ENCODE measurements at places on chromosomes 12 and 14.

- DNase-seq: peak; percentile 67
Measured at GRCh38 chr14:68779761-68780323, 13.0 kb downstream of the ZFP36L1 start.

DNA sequence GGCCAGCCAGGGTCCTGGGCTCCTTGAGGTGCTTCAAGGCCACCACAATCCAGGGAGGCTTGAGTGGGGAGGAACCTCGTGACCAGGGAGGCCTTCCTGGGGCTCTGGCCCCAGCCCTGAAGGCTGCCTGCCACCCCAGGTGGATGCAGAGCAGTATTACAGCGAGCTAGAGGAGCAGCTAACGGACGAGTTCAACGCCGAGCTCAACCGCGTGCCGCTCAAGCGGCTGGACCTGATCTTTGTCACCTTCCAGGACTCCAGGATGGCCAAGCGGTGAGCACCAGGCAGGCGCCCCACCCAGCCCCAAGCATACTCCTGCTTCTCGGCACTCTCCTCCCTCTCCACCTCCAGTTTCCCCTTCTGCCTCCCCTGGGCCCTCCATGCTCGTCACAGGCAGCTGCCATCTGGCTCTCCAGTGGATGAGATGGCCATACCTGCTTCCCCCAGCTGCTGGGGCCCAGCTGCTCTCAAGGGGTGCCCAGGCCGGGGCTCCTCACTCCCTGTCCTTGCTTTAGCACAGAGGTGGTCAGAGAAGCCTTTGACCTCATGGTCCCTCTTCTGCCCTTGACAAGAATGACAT, 30.6 kb downstream of the NGB start:
- DNase-seq: no peak

GRCh38 chr12:107396991-107397390, 288.6 kb upstream of the PWP1 start:
- DNase-seq: no peak

- no peak for DNase-seq
Measured at GRCh38 chr14:68395604-68396003, 397.3 kb downstream of the ZFP36L1 start.

DNA sequence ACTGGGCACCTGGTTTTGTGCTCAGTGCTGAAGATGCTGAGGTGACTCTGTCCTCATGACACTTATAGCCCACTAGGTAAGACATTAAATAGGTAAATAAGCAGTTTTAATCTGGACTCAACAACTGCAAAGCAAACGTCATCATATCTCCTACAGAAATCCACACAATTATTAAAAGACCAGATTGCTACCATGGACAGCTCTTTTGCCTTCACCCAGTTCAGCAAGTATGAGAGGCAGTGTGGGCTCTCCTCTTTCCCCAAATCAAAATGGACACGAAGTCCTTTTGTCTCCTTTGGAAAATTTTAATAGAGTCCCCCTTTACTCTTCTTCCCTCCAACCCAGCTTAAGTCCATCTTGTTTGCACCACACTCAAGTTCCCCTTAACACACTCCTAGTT, 171.1 kb downstream of the RPAP3 start:
- DNase-seq: no peak

DNA sequence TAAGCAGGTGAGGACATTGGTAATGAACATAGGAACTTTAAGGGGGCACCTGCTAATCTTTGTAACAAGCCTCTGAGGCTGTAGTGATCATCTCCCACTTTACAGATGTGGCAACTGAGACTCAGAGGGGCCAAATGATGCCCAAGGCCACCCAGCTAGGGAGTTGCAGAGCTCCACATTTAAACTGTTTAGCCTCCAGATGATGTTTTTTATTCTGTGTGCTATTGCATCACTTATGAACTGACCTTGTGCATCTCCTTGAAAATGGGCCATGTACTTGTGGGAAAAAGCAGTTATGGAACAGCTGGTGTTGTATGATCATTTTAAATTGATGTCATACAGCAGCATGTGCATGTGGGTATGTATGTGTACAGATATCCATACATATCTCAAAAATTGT, 41.4 kb downstream of the TPCN1 start:
- no peak for DNase-seq

- DNase-seq: peak; percentile 24
Measured at GRCh38 chr12:117063162-117063911, 35.9 kb downstream of the TESC start.

GRCh38 chr14:64196056-64196455, 98.1 kb downstream of the ESR2 start:
- DNase-seq: no peak

GRCh38 chr12:25990495-25990894, 32.0 kb downstream of the RASSF8 start:
- no peak for DNase-seq

- no peak for DNase-seq
Measured at GRCh38 chr12:127133675-127134335, 1133.2 kb upstream of the TMEM132C start.

DNA sequence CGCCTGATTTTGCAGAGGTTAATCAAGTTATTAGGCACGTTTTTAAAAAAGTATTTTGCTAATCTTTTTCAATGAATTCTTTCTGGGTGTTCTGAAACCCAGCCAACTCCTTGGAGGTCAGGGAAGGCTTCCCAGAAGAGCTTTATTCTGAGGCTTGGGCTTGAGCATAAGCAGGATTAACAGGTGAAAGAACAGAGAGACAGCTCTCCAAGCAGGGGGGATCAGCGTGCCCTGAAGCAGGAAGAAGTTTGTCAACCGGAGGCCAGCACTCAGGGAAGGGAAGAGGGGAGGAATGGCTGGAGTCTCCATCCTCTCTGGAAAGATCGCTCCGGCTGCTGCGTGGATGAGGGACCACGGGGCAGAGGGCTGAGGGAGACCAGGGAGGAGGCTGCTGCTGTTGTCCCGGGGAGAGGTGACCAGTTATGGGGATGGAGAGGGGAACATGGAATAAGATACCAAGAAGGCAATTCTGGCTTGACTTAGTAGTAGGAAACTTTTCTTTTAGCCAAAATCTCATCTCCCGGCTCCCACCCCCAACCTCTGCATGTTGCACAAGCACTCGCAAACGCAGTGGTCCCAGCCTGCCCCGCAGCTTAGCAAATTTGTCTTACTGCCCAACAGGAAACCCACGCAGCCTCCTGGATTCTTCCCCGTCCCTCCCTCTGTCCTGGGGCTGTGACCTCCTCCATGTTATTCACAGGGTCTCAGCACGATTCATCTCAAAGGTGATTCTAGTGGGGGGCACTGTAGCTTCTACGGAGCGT, 1.1 kb upstream of the SSH1 start:
- no peak for DNase-seq

GRCh38 chr14:94388384-94389103, at the start of gene SERPINA1:
TSS of gene SERPINA1 (minus strand) at chr14:94388602. CDS start at chr14:94383237, 5,365 bp downstream.
- DNase-seq: no peak

- DNase-seq: no peak
Measured at GRCh38 chr12:16603260-16603915, 2.6 kb downstream of the LMO3 start.

DNA sequence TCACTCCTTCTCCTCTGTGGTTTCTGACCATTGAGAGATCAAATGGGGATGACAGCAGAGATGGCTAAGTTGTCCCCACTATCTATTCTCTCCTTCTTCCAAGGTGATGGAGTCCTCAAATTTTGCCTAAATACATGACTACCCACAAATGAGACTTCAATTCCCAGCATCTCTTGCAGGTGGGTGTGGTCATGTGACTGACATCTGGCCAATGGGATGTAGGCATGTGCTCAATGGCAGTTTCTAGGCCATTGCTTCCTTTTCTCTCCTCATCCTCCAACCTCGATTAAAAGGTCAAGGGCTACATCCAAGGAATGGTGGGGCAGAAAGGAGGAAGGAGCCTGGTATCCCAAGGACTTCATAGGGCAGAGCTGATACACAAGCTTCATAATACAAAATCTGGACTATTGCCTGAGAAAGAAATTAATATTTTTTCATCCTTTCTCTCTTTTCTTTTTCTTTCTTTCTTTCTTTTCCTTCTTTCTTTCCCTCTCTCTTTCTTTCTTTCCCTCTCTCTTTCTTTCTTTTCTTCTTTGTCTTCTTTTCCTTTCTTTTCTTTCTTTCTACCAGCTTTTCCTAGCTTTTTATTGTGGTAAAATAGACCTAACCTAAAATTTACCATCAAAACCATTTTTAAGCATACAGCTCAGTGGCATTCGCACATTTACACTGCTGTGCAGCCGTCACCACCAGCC, 100.9 kb upstream of the PRB2 start:
- DNase-seq: no peak

GRCh38 chr12:72230589-72230988, 41.6 kb upstream of the TRHDE start:
- no peak for DNase-seq

GRCh38 chr14:71566276-71566675, 366.0 kb upstream of the RGS6 start:
- DNase-seq: no peak

DNA sequence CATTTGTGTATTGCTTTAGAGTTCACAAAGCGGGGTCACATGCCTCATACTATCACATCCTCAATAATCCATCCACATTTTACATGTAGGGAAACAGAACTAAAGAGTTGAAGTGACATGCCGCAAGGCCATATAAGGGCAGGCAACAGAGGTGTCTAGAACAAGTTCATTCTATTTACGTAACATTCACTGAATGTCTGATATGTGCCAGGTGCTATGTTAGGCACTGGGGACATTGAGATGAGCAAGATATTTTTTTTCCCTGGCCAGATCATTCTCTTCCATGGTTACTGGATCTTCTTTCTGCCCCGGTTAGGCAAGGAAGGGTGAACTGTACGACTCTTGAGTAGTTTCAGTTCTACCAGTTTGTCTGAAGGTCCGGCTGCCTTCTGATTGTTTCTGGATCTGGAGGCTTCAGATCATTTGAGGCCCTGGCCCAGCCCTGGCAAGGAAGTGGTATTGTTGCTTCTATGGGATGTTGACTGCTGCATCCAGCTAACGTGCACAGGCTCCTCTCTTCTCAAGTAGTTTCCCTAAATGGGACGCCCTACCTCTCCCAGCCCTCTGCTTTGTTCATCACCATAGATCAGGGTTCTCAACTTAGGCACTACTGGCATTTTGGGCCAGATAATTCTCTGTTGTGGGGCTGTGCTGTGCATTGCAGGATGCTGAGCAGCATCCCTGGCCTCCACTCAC, 12.1 kb downstream of the GPATCH2L start:
- DNase-seq: no peak

DNA sequence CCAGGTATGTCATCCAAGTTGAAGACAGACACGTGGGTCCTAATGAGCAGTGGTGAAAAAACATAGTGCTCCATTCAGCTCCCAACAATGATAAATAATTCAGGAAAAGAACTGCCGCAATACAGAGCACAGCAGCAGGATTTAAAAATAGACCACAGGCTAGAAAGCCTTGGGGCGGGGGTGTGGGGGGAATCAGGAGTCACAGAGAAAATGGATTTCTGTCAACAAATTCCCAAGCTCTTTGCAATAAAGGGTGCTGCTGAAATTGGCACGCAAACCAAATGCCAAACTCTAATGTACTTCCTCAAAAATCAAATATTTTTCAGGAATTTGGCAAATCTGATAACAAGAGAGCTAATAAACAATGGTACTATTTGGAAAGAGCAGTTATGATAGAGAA, 58.6 kb downstream of the R3HDM2 start:
- DNase-seq: no peak

GRCh38 chr12:132021965-132022364, 72.2 kb downstream of the EP400 start:
- DNase-seq: no peak

GRCh38 chr12:91778091-91778832, 367.4 kb downstream of the BTG1 start:
- no peak for DNase-seq

DNA sequence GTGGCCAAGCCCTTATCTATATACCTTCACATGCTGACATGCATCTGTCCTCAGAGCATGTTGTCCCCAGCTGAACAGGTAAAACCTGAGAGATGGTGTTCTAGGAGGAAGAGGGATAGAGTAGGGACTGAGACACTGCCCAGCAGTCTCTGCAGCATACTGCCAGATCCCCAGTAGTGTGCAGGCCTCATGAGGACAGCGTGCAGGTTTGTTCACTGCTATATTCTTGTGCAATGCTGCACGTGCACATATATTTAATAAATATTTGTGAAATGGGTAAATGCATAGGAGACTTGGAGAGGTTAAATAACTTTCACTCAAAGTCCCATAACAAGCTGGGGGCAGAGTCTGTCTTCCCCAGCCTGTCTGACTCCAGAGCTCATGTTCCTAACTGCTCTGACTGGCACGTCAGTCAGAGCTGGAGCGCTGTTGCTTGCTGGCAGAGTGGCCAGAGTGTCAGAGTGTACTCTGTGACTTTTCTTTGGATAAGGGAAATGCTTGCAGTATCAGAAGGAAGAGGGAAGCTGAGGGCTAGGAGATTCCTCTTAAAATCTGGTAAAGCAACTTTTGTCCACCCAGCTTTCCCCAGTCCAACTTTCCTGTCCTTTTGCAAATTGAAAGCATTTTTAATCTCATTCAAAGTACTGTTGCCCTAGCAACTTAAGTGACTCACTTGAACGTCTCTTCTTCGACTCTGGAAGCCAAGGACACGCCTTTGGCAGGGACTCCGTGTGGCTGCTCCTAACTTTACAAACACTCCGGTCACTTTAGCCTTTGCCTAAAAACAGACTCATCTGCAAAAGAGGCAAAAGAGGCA, 14.9 kb upstream of the POLR3B start:
- no peak for DNase-seq

- DNase-seq: no peak
Measured at GRCh38 chr12:58321414-58321813, 380.0 kb downstream of the ATP23 start.

DNA sequence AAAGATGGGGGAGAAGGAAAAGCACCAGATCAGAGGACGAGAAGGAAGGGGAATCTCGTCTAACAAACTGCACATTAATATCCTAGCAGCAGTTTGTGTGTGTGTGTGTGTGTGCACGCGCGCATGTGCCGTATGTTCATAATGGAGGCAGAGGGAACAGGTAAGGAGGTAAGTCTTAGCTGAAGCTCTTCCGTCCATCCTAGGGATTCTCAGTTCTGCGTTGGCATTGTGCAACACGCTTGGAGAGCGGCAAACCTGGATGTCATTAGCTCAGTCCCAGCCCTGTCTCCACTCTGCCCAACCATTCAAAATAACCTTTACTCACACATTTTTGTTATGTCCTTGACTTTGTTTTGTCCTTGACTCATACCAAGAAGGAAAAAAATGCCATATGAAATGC, 1.6 kb upstream of the C1R start:
- no peak for DNase-seq

GRCh38 chr12:132619386-132620112, 973 bp downstream of the P2RX2 start:
- DNase-seq: no peak

GRCh38 chr12:14207905-14208551, 157.5 kb upstream of the ATF7IP start:
- DNase-seq: no peak

- DNase-seq: no peak
Measured at GRCh38 chr12:95995238-95996031, 709 bp downstream of the HAL start.

GRCh38 chr12:91261820-91262676, 79.4 kb upstream of the DCN start:
- DNase-seq: no peak

GRCh38 chr12:107875786-107876185, 101.3 kb downstream of the ASCL4 start:
- no peak for DNase-seq
